ENCODE measurements at places on chromosomes 6 and 20. TPM values are rescaled to one million over a fixed set of nuclear protein-coding genes. Genes with fewer than 3 reads are reported as not detected.

GRCh38 chr20:1897965-1898464 lies 2.8 kb downstream of the SIRPA start:
- DNase-seq = no peak

DNA sequence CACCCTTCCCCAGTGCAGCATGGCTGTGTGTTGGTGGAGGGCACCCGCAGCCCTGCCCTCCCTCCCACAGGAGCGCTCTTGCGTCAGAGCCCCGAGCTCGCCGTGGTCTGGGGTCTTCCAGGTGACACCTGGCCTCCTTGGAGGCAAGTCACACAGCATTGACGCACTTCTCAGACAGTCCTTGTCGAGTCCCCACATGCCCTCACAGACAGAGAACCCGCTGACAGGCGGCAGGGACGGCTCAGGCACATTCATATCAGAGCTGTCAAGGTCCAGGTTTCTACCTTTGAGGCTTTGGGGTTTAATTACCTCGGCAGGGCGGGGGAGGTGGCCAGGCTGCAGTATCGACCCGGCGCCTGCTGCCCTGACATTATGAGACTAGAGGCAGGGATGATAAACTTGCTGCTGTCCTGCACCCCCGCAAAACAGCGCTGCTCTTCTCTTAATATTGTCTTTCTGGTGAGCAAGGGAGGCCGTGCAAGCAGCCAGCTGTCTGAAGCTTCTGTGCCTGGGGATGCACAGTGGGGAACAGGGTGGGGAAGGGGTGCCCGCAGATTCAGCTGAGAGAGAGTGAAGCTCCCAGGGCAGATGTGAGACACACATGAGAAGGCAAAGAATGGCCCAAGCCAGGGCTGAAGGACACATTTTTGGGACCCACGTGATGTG lies 4.7 kb downstream of the NPEPL1 start:
- DNase-seq = peak; percentile 34

DNA sequence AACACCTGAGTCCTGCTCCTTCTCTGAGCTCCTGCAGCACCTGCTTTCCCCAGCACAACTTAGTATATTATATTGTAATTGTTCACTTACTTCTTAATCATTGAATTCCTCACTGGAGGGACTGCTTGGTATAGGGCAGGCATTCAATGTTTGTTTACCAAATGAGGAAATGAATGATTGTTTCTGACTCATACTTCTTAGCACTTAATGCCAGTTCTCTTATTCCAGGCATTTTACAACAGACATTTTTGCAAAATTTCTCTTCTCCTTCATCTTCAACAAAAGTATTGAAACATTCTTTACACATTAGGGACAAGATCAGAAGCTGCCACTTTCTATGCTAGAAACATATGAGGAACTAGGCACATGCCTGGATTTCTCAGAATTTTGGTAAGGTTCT lies 119.4 kb downstream of the TBX18 start:
- DNase-seq = no peak

GRCh38 chr20:49275216-49275615 lies 2.6 kb downstream of the ZNFX1 start:
- no peak for DNase-seq

ACSS1 gene
- total RNA-seq = 33.7 TPM
